CD8-positive, alpha-beta T cell (primary cell): ENCODE measurements at places on chromosomes 7 and 10.

DNA sequence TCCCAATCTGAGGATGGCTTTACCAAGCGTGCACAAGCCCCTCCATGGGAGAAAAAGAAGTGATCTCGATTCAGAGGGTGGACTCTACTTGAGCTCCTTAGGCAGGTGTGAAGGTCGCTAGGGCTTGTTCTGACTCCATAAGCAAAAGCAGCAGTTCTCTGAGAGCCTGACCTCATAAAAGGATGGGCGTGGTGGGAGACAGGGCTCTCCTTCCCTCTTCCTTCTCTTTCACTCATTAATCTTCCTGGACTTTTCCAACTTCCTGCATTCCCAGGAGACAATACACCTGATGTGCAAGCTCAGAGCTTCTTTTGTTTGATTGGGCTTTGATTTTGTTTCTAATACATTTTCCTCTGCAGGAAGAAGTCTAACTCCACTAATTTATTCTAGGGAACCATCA is 22.3 kb upstream of the TMEM72 start:
- DNase-seq, result no peak

GRCh38 chr10:108307925-108308312 is 1143.4 kb upstream of the SORCS1 start:
- no peak for DNase-seq

DNA sequence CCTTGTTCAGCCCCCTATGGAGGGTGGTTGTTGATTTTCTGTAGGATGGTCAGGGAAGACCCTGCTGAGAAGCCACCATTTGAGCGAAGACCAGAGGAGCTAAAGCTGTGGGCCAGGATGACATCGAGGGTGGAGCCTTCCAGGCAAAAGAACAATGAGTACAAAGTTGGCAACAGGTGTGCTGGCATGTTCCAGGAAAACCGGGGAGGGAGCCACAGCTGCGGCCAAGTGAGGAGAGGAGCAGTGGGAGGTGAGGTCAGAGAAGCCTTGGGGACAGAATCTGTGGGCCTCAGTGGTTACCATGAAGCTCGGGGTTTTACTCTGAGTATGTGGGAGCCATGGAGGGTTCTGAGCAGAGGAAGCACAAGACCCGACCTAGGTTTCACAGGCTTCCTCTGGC is 75.6 kb upstream of the ZNF479 start:
- DNase-seq, result no peak

GRCh38 chr10:101270763-101271162 is 41.5 kb upstream of the LBX1 start:
- DNase-seq, result no peak

GRCh38 chr10:62554632-62555199 is 180.5 kb downstream of the ZNF365 start:
- DNase-seq, result no peak

DNA sequence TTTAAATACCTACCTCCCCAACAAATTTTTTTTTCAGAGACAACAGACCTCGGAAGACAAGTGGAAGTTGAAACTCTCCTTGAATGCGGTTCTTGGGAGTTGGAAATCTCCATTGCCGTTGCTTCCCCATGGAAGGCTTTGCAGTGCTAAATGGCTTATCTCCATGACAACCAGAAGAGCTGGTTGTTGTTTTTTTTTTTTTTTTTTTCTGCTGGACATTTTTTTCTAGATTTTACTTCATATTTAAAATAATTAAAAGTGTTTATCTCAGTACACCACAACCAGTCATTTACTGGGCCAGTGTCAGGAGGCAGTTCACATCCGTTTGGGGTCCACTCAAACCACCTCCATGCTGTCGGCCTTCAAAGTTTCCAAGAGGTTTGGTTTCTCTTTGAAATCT is 348.5 kb upstream of the PRKCQ start:
- no peak for DNase-seq

DNA sequence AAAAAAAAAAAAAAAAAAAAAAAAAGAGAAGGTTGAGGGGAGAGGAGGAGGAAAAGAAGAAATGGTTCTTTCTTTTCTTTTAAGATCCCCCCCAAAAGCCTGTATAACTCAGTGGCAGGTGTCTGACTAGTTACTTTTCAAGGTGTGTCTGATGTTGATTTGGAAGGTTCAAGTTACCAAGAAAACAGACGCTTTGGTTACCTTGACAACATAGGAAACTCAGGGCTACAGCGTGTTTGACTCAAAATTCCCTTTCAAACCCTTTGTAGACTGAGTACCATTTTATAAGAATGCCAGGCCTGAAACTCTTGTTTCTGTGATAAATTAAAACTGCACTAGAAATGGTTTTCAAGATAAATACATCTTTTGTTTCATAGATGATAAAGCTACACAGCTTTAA is 286.8 kb downstream of the SKIDA1 start:
- DNase-seq, result no peak

DNA sequence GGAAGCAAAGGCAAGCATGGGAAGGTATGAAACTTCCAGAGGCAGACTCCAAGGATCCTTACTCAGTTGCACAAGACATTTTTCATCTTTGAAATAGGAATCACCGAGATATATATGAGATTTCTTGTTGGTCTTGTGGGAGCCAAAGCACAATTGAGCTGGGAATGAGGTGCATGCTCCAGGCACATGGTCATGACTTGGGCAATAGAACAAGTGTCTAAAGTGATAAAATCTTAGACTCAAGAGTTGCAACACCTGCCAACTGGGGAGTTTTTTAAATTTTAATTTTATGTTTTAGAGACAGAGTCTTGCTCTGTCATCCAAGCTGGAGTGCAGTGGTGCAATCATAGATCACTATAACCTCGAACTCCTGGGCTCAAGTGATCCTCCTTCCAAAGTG is 169.5 kb upstream of the ADCY1 start:
- DNase-seq, result no peak
